ENCODE measurements at places on chromosomes 2 and 18.

DNA sequence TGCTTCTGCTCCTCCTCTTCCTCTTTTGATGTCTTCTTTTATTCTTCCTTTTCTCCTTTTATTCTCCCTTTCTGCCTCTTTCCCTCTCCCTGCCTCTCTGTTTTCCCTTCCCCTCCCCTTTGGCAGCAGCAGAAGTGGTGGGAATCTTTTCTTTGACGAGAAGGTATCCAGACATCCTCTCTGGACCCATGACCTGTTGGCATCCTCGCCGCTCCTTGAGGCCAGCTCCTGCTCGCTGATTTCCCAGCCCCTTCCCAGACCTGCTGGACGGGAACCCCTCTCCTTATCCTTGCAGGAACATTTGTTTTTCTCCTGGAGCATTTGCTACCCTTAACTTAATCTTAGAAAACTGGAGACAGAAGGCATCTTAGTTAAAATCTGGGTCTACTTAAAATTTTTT is 130.5 kb downstream of the LPIN1 start:
- H3K4me1 ChIP-seq: peaks cover 27% of the 10 kb centered on the region
- no peaks in the 10 kb centered on the region for H3K36me3 ChIP-seq
- no peaks in the 10 kb centered on the region for H3K27me3 ChIP-seq
- DNase-seq: no peak
- H3K4me3 ChIP-seq: no peak overlapping the region

- no peak overlapping the region for H3K4me3 ChIP-seq
- H3K36me3 ChIP-seq: no peaks in the 10 kb centered on the region
- no peak overlapping the region for H3K27ac ChIP-seq
- H3K27me3 ChIP-seq: no peaks in the 10 kb centered on the region
- no peak for DNase-seq
- H3K4me1 ChIP-seq: no peaks in the 10 kb centered on the region
Measured at GRCh38 chr2:187338679-187339121, 109.4 kb downstream of the CALCRL start.

- no peaks in the 10 kb centered on the region for H3K27me3 ChIP-seq
- no peaks in the 10 kb centered on the region for H3K4me1 ChIP-seq
- DNase-seq: no peak
- no peak overlapping the region for H3K4me3 ChIP-seq
- no peak overlapping the region for H3K27ac ChIP-seq
- no peaks in the 10 kb centered on the region for H3K36me3 ChIP-seq
Measured at GRCh38 chr18:33712719-33713118, 134.7 kb downstream of the ASXL3 start.

DNA sequence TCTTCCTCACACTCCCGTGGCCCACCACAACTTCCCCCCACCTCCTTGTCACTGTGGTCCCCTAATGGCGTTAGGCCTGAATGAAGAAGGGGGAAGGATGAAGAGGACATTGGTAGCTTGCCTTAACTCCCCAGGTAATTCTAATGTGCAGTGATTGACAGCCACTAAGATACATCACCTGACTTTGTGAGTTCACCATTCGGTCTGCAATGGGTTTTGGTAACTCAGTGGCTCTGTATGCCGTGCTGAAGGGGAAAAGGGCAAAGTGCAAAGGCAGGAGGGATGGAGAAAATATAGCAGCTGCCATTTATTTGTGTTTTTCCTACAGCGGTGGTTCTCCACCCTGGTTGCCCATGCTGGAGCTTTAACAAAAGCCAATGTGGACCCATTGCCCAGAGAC is 42.2 kb downstream of the ABCG8 start:
- no peak overlapping the region for H3K4me3 ChIP-seq
- no peak for DNase-seq
- H3K36me3 ChIP-seq: no peaks in the 10 kb centered on the region
- no peaks in the 10 kb centered on the region for H3K27me3 ChIP-seq
- no peaks in the 10 kb centered on the region for H3K4me1 ChIP-seq

DNA sequence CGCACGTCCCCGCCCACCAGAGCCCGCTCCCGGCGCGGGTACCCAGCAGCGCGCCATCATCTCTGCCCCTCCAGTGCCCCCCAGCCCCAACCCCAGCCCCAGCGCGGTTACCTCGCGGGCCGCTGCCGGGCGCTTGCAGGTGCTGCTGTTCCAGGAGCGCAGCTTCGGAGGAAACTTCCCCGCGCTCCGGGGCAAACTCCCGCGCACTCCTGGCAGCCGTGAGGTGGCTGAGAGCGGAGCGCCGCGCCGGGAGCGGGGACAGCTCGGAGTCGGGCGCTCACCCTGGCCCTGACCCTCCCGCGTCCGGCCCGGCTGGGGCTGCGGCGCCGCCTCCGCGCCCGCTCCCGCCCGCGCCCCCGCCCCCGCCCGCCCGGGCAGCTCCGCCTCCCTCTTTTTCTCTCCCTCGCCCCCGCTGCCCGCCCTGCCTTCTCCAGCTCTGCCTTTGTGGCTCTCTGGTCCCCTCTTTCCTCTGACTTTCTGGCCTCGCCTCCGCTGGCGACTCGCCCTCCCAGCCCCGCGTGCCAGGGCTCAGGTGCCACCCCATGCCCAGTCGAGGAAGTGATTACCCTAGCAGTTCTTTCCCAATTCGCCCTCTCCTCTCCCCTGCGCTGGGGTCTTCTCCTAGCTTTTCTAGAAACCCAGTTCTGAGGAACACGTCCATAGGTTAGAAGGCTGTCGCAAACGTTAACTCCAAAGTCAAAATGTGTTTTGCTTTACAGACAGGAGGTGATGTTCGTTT is at the start of gene CHST9:
Gene CHST9 (minus strand): TSS at position 284 of the 739 bp plus-strand sequence. CDS start 42,499 bp downstream, outside the sequence.
- H3K27me3 ChIP-seq: no peaks in the 10 kb centered on the region
- no peak within 1 kb of the TSS for H3K4me3 ChIP-seq
- H3K27ac ChIP-seq: no peak within 1 kb of the TSS
- H3K36me3 ChIP-seq: no peaks in the 10 kb centered on the region
- H3K4me1 ChIP-seq: no peaks in the 10 kb centered on the region

- H3K4me3 ChIP-seq: no peak overlapping the region
- no peak for DNase-seq
- no peaks in the 10 kb centered on the region for H3K27me3 ChIP-seq
Measured at GRCh38 chr2:122077771-122078170, 322.3 kb downstream of the TSN start.

GRCh38 chr2:63723709-63724108 is 118.0 kb upstream of the UGP2 start:
- DNase-seq: no peak
- H3K27ac ChIP-seq: no peak overlapping the region
- no peaks in the 10 kb centered on the region for H3K4me1 ChIP-seq
- no peaks in the 10 kb centered on the region for H3K27me3 ChIP-seq

DNA sequence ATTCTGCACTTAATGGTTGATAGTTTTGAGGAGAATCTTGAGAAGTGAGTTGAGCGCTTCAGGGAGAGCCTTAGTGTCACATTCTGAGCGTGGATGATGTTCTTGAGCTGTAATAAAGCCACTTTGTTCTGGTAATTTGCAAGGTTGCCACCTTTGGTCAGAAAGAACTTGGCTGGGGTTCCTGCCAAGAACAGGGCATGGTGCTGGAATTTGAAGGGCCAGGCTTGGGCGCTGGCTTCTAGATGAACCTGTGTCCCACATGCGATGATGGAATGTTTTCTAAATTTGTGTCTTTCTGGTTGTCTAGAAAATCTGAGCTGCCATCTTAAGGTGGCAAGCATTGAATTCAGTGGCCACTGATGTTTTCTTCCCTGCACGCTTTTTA is 124.1 kb upstream of the EML6 start:
- peaks cover 20% of the 10 kb centered on the region for H3K36me3 ChIP-seq
- no peaks in the 10 kb centered on the region for H3K27me3 ChIP-seq
- peaks cover 16% of the 10 kb centered on the region for H3K4me1 ChIP-seq
- H3K27ac ChIP-seq: no peak overlapping the region
- DNase-seq: no peak

GRCh38 chr2:18284331-18284730 is 276.1 kb downstream of the RDH14 start:
- H3K36me3 ChIP-seq: no peaks in the 10 kb centered on the region
- no peaks in the 10 kb centered on the region for H3K4me1 ChIP-seq
- no peak for DNase-seq
- no peak overlapping the region for H3K27ac ChIP-seq

DNA sequence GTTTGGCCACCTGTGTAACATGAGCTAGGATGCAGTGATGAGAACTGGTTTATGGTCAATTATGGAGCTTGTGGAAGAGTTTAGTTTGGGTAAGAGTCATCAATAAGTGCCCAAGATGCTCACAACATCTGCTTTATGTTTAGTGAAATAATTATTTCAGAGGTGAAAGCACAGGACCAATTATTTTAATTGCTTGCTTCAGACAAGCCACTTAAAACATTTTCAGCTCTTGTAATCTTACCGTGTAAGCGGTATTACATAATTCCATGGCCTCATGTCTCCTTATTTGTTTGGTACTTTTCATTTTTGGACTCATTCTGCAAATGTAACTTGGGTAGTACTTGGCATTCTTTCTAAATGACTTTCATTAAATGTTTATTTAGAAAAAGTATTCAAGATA is 5.4 kb downstream of the B3GNT2 start:
- no peak for DNase-seq
- no peaks in the 10 kb centered on the region for H3K27me3 ChIP-seq
- H3K4me3 ChIP-seq: no peak overlapping the region
- H3K27ac ChIP-seq: no peak overlapping the region
- no peaks in the 10 kb centered on the region for H3K36me3 ChIP-seq
